ENCODE measurements at places on chromosomes 6 and 20. TPM values are rescaled to one million over a fixed set of nuclear protein-coding genes. Genes with fewer than 3 reads are reported as not detected.

DNA sequence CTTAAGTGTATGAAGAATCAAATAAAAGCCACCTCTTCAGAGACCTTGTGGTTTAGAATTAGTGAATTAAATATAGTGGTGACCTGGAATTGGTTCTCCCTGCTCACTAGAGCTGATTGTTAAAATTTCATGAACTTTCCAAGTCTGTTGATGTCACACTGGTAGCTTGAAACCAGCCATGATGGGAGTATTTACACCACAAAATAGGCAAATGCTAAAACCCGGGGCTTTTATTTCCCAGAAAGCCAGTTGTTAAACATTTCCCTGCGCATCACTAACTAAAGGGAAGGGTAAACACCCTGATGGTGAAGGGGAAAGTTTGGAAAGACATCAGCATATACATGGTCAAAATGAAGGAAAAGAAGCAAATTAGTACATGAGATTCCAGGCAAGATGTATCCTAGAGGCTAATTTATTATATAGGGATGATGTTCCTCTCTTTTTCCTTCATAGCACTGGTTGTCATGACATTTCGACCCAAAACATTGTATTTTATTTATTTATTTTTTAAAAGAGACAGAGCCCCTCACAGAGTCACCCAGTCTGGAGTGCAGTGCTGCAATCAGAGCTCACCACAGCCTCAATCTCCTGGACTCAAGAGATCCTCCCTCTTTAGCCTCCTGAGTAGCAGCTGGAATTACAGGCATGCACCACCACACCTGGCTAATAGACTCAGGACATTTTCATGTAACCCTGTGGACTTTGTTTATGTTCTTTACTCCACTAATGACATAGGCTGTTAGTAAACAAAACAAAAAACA is 123.2 kb downstream of the RIN2 start:
- DNase-seq: peak; percentile 21

- DNase-seq: no peak
Measured at GRCh38 chr20:36574366-36575135, 1.2 kb downstream of the TGIF2 start.

- no peak for DNase-seq
Measured at GRCh38 chr6:124028117-124028516, 224.5 kb downstream of the NKAIN2 start.

DNA sequence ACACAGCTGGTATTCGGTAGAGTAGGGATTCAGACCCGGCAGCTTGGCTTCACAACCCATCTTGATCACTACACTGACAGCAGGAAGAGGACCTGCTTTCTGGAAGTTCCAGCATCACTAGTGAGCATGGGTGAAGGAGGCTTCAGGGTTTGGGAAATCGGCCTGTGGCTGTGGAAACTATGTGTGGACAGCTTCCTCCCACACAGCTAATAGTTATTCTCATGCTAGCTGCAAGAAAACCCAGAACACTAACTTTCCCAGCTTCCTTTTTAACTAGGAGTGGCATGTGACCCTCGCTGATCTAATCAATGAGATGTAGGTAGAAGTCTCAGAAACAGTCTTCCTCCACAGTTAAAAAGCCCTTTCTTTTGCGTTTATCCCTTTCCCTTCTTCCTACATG is 36.3 kb upstream of the SIRPA start:
- DNase-seq: no peak

DNA sequence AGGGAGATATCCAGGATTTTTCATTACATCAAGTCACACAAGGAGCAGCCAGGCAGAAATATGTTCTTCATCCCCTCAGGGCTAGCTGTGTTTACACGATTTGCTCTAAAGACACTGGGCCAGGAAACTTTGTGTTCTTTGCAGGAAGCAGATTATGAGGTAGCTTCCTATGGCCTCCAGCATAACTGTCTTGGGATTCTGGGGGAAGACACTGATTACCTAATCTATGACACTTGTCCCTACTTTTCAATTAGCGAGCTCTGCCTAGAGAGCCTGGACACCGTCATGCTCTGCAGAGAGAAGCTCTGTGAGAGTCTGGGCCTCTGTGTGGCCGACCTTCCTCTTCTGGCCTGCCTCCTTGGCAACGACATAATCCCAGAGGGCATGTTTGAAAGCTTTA is 11.2 kb downstream of the FAM120B start:
- DNase-seq: no peak

Gene ARMH2
- not detected for total RNA-seq

DNA sequence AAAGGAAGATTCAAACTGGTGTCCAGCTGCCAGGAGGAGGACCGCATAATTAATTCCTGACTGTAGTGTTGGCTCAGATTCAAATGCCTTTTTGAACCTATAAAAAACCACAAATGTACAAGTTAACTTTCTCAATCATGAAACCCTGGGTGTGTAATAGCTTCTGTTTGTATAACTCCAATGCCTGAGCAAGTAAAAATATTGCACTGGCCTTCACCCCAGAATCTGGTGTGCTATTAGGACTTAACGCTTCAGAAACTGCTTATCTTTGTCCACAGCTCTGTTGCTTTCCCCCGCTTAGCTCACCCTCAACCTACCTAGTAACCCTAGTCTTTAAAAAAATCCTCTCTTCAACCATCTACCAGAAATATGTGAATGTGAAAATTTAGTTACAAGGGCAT is 119.1 kb upstream of the MAP7 start:
- DNase-seq: peak; percentile 91

- no peak for DNase-seq
Measured at GRCh38 chr20:44533928-44534327, 12.1 kb upstream of the SERINC3 start.

DNA sequence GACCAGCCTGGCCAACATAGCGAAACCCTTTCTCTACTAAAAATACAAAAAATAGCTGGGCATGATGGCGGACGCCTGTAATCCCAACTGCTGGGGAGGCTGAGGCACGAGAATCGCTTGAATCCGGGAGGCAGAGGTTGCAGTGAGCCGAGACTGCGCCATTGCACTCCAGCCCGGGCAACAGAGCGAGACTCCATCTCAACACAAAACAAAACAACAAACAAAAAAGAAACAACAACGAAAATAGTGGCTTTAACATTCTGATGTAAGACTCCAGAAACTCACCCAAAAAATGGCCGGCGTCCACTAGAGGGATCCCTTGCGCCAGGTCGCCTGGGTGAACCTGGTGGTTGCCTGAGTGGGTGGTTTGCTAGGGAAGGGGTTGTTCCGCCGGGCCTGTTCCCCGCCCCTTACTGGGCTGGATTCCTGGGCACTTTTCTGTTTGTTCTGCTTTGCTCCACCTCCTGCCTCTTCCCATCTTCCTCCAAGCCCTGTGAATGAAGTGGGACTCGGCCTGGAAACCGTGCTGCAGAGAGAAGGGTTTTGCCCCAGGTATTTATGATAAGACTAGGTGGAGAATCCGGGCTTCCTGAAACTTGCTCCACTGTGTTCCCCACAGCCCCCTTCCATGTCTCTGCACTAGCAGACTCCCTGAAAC is 1.5 kb downstream of the PABPC1L start:
- peak; percentile 90 for DNase-seq

DNA sequence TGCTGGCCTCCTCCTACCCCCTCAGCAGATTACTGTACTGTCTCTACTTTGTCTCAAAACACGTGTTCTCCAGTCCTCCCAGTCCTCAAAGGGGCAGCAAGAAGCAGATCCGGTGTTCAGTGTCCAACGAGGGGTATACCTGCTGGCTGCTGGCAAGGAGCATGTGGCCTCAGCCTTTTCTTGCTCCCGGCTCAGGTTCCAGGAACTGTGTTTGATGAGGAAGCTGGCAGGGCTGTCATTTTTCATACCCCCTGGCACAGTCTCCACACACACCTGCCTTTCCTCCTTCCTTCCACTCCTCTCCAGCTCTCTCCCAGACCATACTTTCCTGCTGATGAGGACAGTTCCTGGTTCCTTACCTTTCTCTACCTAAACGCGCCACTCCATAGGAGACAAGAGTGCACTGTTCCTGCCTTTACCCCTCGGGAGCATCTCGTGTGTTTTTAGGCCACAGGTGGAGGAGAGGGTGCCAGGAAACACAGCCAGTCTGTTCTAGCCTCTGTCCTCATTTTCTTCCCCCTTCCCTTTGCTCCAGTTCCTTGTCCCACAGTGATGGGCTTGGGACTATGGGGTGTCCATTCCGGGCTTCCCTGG is 77.2 kb downstream of the SSR1 start:
- DNase-seq: no peak

Gene SPDEF
- not detected for total RNA-seq

GRCh38 chr20:17833036-17833674 is 133.4 kb downstream of the BANF2 start:
- DNase-seq: no peak

- no peak for DNase-seq
Measured at GRCh38 chr20:23640018-23640601, 2.4 kb upstream of the CST3 start.

Gene RGS17
- total RNA-seq: 9.3 TPM

DNA sequence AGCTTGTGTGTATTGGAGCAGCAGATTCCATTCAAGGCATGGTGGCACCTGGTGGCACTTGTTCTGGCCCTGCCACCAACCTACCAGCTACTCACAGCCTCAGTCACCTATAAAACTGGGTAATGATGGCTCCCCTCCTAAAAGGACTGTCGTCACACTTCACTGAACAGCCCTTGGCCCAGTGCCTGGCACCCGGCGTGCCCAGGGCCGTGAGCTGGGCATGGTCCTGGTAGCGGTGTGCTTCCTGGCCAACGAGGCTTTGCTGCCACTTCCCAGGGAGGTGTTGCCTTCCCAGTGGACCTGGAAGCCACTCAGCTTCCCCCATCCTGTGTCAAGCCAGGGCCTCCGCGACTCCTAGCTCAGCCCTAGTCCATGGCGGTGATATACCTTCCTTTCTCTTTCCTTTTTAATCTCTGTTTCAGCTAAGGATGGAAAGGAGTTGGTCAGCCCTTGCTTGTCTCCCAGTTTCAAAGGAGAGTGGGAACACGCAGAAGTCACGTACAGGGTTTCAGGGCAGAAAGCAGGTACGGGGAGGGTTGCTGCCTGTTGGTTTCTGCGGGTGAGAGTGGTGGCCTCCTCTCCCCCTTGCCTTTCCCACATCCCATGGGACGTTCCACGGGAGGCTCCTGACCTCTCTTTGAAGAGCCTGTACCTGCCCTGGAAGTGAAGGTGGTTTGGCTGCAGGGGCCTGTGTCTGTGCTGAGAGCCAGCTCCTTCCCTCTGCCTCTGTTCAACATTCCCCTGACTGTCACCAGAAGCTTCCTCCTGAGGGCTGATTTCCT is 25.5 kb downstream of the ENTPD6 start:
- DNase-seq: no peak

GRCh38 chr20:51529758-51530157 is 12.8 kb downstream of the NFATC2 start:
- no peak for DNase-seq

Gene AURKA
- 74.5 TPM for total RNA-seq

GRCh38 chr6:31090973-31091364 is 21.4 kb downstream of the C6orf15 start:
- DNase-seq: no peak

GRCh38 chr6:144083172-144083571 is 12.2 kb downstream of the SF3B5 start:
- no peak for DNase-seq

Gene LCA5
- 2.3 TPM for total RNA-seq

GRCh38 chr6:137550535-137550934 is 56.3 kb upstream of the OLIG3 start:
- DNase-seq: no peak

Gene RAB44
- total RNA-seq: not detected

DNA sequence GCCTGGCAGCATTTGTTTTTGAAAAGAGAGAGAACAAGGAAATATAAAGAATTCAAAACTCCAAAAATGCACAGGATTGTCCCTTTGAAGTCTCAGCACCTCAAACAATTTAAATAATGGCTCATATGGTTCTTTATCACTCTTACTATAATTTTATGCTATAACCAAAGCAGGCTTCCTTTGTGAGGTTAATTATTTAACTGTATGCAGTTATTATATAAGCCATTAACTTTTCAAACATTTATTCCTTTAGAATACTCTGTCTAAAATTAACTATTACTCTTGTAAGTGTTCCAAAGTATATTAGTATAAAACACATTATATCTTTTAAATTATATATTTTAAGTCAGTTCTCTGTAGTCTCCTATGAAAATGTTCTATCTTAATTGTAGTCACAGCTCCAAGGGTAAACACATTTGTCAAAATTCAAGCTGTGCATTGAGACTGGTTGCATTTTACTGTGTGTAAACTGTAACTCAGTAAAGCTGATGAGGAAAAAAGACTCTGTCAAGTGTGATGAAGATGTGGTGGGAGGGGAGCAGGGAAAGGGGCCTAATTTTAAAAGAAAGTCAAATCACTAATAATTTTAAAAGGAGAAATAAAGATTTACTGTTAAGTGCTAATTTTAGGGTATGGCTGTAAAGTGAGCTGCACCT is 20.0 kb upstream of the PLAGL1 start:
- no peak for DNase-seq

Gene MAPK13
- total RNA-seq: 1.5 TPM

DNA sequence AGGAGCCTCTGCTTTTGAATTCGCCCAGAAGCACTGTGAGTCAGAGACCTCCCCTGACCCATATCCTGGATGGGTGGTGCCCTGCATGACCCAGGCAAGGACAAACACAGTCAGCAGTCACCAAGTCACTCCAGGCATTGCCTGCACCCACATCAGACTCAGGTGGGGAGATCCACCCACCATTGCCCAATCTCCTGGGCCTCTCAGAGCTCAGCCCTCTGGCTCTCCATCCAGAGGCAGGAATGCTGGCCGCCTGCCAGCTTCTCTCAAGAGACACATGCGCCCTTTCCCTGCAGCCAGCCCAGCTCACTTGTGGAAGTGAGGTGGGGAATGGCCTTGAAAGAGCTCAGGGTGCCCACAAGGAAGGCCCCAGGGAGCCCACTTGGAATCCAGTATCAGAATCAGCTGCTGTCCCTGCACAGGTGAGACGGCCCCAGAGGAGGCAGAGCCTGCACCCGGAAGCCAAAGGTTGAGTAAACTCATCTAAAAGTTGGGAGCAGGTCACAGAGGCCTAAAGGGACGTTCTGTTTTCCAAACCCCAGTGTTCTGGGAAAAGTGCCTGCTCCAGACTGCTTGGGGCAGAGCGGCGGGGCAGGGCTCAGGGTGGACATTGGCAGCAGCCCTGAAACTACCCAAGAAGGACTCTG is 129.8 kb downstream of the PREX1 start:
- peak; percentile 78 for DNase-seq
